ENCODE measurements at places on chromosomes 12 and 14. TPM values are rescaled to one million over a fixed set of nuclear protein-coding genes. Genes with fewer than 3 reads are reported as not detected.

DNA sequence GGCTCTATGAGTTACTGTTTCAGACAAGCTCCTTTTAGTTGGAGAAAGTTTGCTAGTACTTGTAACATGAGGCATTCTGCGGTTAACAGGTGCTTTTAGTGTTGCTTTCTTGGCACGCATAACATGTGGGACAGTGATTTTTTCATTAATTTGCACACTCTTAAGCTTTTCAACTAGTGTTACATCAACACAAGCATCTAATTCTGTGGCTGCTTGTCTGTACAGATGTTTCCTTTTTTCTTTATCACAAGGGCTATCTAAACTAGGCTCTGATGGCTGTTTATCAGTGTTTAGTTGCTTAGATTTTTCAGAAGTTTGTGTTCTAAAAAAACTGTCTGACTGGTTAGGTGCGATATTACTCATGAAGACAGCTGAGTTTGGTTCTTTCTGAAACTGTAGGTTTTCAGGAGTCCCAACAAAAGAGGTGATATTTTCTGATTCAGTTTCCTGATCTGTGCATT lies 120.1 kb downstream of the RALGAPA1 start:
- DNase-seq = no peak

Gene PRB3
- total RNA-seq = not detected

DNA sequence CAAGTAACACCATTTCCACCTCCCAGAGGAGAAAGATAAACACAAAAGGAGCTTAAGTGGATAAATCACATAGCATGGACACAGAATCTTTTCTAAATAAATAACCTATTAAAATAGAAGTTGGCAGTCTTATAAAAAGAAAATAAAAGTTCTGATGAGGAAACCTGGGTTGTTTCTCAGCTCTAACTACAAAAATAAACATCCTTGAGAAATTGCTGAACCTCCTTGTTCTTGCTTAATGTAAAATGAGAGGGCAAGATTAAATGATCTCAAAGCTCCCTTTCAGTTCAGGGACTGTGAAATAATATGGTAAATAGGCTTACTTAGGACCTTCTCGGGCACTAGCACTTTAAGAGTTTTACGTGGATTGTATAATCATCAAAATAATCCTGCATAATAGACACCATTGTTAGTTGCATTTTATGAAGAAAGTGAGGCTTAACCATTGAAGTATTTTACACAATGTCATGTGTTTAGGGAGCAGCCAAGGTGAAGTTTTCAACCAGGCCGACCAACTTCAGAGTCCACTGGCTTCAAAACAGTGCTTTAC lies 214.0 kb upstream of the NOVA1 start:
- DNase-seq = no peak

DNA sequence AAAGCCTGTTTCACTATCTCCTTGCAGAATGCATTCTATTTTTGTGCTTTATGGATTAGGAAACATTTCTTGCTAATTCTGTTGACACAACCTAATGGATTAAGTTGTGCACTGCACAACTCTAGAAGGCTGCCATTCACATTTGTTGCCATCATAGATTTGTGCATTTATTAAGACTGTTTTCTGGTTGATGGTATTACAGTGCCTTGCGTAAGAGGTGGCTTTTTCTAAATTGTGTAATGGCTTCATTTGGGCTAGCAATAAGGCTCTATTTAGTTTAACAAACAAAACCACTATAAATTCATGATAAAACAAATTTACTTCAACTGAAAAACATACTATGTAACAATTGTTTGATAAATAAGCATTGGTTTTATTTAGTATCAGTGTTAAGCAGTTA lies 175.9 kb downstream of the TRHDE start:
- DNase-seq = no peak

Gene CPM
- not detected for total RNA-seq

Gene RASSF9
- total RNA-seq = not detected

Data from glutamatergic neuron (in vitro differentiated cells).